ENCODE measurements at places on chromosomes 4 and X. TPM values are rescaled to one million over a fixed set of nuclear protein-coding genes. Genes with fewer than 3 reads are reported as not detected.
A peak's percentile ranks its signal among the peaks of the same experiment; 100 is the strongest.

Gene RAB9B
- not detected for total RNA-seq

Gene HMX1
- total RNA-seq: not detected

GRCh38 chrX:49071877-49072711 is 1.7 kb downstream of the PRAF2 start:
- DNase-seq: no peak

DNA sequence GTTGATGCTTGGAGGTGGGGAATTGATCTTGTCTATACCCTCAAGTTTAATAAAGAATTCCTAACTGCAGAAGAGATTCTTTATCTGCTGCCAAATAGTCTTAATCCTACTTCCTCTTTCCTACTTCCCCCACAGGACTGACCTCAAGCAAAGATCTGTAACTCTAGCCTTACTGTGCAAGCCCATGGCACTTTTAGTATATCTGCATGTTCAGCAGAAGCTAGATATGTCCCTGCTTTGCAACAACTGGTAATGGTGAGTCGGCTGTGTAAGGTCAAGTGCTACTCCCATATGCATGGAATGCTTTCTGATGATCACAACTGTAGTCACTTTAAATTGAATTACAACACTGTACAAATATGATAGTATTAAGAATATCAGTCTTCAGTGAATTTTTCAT is 26.3 kb upstream of the PDS5A start:
- DNase-seq: no peak

DNA sequence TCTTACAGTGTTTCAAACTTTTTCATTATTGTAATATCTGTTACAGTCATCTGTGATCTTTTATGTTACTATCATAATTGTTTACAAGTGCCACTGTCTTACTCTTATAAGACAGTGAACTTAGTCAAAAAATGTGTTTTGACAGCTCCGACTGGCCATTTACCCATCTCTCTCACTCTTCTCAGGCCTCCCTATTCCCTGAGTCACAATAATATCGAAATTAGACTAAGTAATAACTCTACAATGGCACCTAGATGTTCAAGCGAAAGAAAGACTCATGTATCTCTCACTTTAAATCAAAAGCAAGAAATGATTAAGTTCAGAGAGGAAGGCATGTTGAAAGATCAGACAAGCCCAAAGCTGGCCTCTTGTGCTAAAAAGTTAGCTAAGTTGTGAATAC is 184.2 kb downstream of the CDS1 start:
- DNase-seq: no peak

DNA sequence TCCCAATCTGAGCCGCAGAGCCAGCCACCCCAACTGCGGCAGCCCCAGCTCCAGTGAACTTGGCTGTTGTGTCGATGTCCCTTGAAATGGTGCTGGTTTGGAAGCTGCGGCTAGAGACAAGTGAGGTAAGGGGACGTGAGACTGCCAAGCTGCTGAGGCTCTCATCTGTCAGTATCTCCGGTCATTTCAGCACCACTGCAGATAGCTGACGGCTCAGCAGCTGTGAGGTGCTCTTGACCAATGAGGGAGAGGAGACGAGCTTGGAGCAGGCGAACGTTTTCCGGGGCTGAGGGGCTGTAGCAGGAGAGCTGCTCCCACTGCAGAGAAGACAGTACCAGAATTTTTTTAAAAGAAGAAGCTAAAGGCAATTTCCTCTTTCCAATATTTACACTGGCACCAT is 175.5 kb upstream of the CASK start:
- DNase-seq: no peak

DNA sequence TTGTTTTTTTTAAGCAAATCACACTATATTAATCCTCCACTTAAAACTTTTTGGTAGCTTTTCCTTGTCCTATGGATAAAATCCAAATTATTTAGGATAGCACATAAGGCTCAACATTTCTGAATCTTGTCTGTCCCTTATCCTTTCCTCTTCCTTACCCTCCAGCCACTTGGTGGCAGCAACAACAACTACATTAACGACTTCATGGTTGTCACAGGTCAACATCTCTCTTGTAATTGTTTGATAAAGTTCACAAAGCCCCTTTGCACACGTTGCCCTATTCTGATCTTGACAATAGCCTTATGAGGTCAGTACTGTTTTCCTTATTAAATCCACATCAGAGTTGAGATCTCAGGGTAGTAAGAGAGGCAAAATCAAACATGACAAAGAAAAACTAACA is 269.0 kb upstream of the PABPC4L start:
- no peak for DNase-seq

DNA sequence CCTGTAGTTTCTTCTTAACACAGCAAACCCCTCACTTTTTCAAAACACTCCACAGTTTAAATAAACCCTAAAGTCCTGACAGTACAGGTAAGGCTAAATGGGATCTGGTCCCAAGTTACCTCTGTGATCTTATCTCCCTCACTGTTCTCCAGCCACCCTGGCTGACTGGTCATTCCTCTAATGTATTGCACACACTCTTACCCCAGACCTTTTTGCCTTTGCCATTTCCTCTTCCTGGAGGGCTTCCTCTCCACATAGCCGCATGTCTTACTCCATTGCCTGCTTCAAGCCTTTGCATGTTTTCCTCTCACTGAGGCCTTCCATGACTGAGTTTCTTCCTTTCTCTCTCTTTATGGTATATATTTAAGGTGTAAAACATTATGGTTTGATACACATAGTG is 19.5 kb upstream of the ANXA3 start:
- DNase-seq: no peak

- DNase-seq: no peak
These were observed 235.5 kb upstream of the ACTRT1 start for GRCh38 chrX:128287693-128288092.

DNA sequence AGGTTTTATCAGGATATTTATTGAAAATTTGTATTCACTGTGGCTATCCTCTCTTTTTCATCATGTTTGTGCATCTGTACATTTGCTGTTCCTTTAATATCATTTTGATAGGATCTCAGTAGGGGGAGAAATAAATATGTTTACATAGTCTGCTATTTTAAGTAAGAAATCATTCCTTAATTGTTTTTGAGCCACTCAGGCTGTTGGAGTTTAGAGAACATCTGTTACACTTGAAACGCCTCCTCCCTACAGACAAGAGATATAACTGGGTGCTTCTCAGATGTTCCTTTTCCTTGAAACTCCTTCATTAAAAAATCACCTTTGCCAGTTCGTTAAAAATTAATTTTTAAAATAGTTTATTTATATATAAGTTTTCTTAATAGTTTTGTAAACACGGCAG is 59.4 kb downstream of the QRFPR start:
- DNase-seq: no peak

DNA sequence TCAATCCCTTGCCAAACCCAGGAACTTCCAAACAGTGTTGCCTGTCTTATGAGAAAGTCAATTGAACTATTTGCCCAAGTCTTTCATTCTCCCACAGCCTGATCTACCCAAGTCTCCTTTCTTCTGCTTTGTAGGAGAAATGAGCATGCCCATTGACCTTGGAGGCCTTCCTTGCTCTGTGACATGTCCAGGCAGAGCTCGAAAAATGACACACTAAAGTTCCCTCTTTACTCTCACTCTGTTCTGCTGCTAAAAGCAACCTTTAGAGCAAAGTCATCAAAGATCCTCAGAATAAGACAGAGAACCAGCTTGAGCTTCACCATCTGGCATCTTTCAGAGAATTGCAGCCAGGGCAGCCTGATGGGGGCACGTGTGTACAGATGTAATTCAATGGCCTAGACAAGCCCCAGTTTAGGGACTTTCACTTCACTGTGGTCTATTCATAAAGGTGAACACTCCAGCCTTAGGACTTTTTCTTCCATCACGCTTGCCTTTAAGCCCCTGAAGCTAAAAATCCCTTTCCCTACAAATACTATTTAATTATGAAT is 136.4 kb downstream of the AMELX start:
- DNase-seq: no peak

GRCh38 chr4:70714079-70714887 is 7.5 kb upstream of the RUFY3 start:
- DNase-seq: peak; percentile 81
